ENCODE measurements at places on chromosomes 16 and 17.
A peak's percentile ranks its signal among the peaks of the same experiment; 100 is the strongest.

DNA sequence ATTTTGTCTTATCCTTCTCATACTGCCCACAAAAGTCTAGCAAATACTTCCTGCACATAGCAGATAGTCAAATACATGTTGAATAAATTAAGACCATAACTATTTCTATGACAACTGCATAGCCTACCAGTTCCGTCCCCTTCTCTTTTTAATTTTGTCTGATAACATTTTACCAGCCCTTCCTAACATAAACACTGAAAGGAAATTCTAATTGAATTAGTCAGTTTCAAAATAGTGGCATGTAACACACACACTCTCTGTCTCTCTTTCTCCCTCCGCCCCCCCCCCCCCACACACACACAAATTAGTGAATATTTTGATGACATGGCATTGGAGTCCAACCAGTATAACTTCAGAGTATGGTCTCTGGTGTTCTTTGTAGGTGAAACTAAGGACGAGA, 41.8 kb downstream of the TNRC6C start:
- peak; percentile 44 for DNase-seq

DNA sequence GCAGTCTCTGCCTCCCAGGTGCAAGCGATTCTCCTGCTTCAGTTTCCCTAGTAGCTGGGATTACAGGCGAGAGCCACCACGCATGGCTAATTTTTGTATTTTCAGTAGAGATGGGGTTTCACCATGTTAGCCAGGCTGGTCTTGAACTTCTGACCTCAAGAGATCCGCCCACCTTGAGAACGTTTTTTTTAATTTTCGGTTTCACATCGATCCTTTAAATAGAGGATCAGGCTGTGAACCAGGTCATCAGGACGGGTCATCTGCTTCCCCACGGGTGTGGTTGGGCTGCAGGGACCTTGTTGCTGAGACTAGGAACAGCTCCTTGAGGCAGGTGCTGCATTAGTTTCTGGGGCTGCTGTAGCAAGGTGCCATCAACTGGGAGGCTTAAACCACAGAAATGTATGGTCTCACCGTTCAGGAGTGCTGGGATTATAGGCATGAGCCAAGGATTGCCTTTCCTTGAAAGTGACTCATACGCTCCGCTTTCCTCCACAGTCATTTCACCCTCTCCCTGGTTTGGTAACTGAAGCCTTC, 7.9 kb upstream of the NAGPA start:
- DNase-seq: peak; percentile 66

GRCh38 chr17:76014100-76014924, 12.8 kb downstream of the EVPL start:
- DNase-seq: peak; percentile 48

DNA sequence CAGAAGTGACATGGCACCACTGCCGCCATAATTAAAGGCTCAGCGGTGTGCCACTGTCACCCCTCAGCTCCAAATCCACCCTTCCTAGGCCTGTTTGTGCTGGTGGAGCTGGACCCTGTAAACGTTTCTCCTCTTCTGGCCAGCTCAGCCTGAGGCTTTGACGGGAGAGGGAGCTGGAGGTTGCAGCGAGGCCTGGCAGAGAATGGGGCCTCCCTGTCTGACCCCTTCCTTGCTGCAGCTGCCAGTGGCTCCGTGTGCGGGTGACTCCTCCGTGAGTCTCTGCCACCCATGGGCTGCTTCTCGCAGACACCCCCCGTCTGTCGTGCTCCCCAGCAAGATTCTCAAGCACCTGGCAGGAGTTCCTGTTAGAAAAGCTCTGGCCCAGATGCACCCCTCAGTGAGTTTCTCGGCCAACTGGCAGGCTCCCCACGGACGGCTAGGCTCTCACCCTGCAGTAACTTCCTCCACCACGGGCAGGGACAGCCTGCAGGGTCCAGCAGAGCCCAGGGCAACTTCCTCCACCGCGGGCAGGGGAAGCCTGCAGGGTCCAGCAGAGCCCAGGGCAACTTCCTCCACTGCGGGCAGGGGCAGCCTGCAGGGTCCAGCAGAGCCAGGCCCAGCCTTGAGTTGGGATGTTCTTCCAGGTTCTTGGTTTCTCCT, 4.7 kb upstream of the CHMP6 start:
- no peak for DNase-seq

DNA sequence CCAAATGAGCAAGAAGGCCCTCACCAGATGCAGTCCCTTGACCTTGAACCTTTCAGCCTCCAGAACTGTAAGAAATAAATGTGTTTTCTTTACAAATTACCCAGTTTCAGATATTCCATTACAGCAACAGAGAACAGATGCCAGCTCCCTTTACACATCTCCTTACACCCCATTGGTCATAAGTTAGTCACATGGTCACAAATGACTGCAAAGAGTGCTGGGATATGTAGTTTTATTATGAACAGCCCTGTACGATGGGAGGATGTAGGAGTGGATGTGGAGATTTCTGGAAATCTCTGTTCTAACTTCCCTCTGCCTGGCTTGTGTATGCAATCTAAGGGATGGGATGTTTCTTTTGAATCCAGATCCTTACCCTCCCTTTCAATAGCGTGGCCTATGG, 13.3 kb upstream of the RPL38 start:
- no peak for DNase-seq

GRCh38 chr16:64586781-64587180, 535.1 kb downstream of the CDH11 start:
- no peak for DNase-seq

DNA sequence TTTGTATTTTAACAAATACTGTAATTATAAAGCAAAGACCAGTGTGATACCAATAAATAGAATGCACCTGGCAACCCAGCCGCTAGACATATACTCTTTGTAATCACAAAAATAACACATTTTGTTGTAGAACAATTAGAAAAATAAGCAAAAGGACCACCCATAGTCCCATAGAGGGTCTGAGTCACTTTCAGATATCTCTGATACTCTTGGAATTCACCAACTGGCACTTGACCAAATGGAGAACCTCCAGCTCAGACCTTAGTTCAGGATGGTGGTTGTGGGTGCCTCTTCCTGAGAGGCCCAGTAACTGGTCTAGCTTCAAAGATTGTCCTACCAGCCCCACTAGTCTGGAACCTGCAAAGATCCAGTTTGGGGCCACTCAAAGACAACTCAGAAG, 789 bp upstream of the TERF2 start:
- DNase-seq: no peak

Measured in kidney glomerular epithelial cell (primary cell).